COR-L47 (cell line): ENCODE measurements at places on chromosomes 7 and 10.
A peak's percentile ranks its signal among the peaks of the same experiment; 100 is the strongest.

DNA sequence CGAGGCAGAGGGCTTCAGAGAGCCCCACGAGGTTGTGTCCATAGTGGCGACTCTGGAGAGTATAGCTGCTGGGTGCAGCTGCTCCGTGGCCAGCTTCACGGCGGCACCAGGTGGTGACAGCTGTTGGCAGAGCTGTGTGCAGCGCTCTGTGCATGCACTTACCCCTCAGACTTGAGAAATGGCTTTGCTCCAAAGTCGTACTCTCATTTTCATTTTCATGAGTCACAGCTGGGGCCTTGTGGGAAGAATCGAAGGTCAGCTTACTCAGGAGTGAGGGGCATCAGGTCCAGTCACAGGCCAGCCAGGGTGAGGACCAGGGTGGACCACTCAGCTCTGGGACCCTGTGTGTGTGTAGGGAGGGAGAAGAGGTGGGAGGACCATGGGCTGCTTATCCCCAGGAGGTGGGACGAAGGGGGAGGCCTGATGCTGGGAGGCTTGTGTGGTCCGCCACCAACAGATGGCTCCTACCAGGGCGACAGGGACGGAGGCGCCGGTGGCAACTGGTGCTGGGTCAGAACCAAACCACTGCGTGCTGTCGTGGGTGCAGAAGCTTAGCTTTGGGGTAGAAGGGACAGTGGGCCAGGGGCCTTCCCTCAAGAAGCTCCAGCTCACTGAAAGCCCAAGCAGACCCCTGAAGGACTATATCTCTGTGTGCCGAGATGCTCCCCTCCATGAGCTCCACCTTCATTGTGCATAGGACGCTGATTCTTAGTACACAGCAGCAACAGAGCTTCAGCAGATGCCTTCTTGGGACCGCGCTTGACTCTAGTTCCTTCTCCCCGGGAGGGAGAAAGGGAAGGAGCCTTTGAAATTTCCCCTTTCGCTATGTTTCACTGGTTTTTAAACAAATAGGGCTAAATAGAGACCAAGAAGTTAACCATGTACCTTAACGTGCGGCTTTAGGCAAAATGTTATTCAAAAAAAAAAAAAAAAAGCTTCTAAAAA, 225.0 kb downstream of the CELF2 start:
- no peak for DNase-seq

DNA sequence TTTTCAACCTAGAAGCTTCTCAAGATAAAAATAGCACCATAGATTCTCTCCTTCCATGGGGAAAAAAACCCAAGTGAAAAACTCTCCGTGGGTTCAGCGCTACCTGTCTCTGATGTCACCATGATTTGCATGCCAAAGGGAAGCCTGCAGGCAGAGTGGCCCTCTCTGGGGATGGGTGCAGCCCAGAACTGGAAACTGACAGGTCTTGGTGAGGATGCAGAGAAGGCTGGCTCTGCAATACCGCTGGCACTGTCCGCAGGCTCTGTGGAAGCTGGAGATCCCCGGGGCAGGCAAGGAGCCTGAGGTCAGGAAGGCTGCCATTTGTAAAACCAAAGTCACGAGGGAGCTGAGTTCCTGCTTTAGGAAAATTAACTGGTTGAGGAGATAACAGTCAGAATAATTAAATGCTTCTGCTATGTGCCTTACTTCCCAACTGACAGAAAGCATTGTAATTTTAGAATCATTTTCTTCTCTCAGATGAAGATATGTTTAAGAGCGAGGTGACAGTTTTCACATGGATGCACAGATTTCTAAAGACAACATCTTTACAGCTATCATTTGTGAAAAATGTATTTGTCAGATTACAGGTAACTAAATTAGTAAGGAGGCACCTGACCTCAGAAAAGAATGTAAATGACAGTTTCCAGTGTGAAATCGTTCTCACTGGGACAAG, 731.5 kb upstream of the FZD8 start:
- DNase-seq: no peak

GRCh38 chr10:77333610-77334340, 303.8 kb downstream of the KCNMA1 start:
- peak; percentile 40 for DNase-seq

DNA sequence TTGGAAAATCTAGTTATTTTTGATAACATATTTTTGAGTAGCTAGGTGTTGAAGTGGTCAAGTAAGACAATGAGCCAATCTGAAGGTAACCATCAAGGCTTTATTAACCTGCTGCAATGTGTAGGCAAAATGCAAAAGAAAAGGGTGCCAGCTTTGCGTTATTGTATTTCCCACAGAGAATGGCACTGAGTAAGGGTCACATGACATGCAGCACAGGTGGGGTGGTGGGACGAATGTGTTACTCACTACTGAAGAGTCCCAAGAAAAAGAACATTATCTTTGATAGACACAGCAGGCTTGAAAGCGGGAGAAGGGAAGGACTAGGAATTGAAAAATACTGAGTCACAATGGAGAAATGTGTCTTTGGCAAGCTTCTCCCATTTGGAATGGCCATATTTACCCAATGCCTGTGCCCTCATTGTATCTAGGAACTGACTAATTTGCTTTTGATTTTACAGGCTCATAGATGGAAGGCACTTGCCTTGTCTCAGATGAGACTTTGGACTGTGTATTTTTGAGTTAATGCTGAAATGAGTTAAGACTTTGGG, 898.6 kb upstream of the POT1 start:
- no peak for DNase-seq

DNA sequence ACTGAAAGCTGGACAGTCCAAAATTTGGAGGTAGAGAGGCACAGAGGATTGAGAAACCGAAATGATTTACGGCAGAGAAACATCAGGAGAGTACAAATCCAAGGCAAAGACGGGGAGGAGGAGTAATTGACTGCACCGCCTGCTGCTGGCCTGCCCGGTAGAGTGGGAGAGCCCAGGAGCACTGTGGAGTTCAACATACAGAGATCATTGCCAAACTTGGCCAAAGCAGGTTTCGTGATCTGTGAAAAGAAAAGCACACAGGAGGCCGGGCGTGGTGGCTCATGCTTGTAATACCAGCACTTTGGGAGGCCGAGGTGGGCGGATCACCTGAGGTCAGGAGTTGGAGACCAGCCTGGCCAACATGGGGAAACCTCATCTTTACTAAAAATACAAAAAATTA, 306.0 kb upstream of the PFKP start:
- no peak for DNase-seq

DNA sequence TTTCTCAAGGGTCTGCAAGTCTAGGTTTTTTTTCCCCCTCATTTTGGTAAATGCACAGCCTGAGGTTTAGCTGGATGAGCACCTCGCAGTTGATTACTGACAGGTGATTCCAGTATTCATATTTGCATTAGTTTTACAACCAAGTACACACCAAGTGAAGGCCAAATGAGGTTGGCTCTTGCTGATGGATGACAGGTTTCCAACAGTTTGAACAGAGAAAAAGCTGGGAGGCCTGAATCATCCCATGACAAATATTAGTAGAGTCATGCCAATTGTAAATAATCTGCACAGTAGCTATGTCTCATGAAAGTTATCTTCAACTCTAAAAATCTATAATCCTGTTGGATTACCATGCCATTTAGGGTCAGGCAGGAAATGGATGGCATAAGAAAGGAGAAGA, 399.8 kb downstream of the HTR7 start:
- no peak for DNase-seq

- DNase-seq: no peak
These were observed 58.0 kb upstream of the VWC2 start for GRCh38 chr7:49715486-49715885.

DNA sequence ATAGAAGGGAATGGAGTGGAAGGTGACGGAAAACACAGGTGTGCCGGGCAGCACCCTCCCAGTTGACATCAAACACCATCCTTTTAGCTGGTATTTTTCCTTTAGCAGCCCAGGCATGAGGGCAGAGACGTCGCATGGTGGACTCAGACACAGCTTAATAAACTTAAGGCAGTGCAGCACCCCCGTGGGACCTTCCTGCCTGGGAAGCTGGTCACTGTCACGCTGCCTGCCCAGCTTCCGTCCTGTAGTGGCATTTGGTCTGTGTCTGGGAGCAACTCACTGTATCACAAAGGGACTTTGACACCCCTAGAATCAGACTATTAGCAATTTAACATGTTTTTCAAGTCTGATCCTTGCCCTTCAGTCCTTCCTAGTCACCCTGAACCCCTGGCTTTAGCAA, 35.8 kb downstream of the IL15RA start:
- DNase-seq: no peak

GRCh38 chr7:144842377-144842851, 6.6 kb upstream of the TPK1 start:
- DNase-seq: no peak

DNA sequence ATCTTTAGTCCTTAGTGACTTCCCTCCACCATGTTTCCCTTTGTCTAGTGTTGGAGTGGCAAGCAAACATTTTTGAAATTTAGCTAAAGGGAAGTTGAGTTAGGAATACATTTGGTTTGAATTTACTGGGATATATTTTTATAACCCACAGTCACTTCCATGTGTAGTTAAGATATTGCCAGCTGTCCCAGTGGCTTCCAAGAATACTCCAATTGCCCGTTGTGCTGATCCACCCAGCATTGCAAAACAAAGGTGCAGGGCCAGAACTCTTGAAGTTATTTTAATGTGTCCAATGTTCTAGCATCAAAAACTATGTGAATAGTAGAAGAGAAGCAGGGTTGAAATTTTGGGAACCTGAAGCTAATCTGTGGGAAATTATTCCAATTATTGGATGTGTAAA, 2.5 kb upstream of the P4HA1 start:
- no peak for DNase-seq

GRCh38 chr10:47165168-47165710, 134.8 kb upstream of the GDF10 start:
- DNase-seq: no peak

DNA sequence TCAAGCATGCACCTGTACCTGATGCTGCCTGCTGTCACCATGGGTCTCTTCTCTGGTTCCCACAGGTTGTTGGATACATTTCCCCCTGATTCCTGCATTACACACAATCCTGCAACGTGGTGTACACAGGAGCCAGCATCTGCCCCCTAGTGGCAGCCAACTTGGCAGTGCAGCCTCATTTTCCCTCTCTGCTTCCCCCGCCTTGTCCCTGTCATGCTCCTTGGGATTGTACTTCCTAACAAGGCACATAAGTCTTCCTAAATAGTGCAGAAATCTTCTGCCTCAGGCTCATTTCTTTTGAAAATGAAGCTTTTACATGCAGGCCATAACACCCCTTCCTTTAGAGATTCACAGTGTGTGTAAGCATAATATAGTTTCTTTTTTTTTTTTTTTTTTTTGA, 387.5 kb downstream of the CCSER2 start:
- peak; percentile 12 for DNase-seq
